ENCODE measurements at places on chromosomes 1 and 21.
A peak's percentile ranks its signal among the peaks of the same experiment; 100 is the strongest.

- DNase-seq, result no peak
Measured at GRCh38 chr1:82775406-82776000, 974.8 kb downstream of the ADGRL2 start.

DNA sequence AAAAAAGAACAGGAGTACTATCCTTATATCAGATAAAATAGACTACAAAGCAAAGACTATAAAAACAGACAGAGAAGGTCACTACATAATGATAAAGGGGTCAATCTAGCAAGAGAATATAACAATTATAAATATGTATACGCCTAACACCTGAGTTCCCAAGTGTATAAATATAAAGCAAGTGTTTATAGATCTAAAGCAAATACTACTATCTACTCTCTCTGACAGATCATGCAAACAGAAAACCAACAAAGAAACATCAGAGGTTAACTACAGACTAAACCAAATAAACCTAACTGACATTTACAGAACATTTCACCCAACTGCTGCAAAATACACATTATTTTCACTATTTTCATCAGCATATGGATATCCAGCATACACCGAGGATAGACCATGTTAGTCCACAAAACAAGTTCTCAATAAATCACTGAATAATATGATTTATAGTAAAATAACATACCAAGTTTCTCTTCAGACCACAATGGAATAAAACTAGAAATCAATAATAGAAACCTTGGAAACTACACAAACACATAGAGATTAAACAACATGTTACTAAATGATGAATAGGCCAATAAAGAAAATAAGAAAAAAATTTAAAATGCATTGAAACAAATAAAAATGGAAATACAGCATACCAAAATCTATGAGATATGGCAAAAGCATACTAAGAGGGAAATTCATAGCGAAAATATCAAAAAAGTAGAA, 22.7 kb downstream of the UCHL5 start:
- no peak for DNase-seq

DNA sequence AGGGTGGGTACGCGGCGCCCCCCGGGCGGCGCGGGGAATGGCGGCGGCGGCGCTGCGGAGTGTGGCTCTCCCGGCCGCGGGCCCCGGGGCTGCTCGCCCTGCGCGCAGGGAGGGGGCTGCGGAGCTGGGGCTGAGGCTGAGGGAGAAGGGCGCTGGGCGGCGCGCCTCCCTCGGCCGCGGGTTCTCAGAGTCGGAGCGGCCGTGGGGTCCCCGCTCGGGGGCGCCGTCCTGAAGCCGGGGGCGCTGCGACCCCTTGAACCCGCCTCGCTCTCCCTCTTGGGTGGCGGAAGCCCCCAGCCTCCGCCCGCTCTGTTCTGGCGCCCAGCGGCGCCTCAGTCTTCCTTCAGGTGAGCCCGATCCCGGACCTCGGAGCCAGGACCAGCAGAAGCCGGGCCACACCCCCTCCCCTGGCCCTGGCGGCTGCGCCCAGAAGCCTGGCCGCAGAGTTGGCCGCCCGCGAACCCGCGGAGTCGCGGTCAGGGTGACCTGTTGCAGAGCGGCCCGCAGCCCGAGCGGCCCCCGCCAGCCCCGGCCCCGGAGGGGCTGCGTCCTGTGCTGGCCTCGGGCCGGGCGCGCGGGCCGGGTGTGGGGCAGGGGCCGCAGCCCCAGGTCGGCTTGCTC, 532 bp downstream of the RALGPS2 start:
- peak; percentile 14 for DNase-seq

- no peak for DNase-seq
Measured at GRCh38 chr1:68328490-68328889, 96.2 kb upstream of the WLS start.

DNA sequence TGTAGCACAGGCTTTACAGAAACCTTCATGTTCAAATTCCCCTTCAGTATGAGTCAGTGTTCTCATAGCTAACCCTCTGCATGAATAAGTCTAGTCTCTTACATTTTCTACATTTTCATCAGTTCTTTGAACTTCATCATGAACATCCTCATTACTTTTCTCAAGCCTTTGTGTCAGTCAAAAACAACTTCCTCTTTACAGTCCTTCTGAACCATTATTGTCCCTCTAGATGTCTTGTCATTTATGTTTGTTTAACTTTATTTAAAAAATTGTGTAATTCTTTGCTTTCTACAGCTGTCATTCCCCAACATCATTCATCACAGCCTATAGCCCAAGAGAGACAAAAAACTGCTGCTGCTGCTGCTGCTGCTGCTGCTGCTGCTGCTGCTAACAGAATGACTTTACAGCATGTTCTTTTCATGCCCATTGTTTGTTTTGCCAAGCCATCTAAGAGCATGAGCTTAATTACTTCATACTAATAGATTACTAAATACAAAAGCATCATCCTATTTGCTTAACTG, 133.1 kb downstream of the LRRC40 start:
- DNase-seq, result no peak

DNA sequence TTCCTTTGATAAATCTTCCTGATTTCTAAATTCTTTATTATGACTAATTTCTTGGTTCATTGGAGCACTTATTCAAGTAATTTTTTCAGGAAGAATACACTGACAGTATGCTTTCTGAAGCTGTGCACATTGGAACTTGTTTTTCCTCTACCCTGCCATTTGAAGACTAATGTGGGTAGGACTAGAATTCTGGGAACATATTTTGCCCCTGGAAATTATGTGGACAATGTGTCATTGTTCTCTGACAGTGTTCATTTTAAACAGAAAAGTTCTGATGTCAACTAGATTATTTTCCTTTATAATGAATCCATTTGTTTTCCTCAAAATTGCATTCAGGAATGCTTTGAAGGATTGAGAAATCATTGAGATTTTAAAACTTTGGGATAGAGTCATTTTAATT, 34.8 kb upstream of the ST6GALNAC5 start:
- no peak for DNase-seq

DNA sequence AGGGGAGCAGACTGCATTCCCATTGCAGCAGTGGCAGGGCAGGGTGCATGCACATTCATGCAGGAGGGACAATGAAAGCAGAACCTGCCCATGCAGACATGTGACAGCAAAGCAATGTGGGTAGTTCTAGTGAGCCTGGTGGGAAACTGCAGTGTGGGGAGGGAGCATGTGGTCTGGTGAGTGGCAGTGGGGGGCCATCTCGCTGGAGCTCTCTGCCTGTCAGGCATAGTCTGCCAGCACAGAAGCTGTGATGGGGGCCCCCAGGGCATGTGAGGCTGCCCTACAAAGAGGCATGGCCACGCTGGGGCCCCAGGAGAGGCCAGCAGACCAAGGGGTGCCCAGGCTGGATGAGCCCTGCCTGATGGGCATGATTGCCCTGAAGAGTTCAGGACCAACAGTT, 579.7 kb downstream of the PTPRC start:
- DNase-seq, result no peak

- DNase-seq, result no peak
Measured at GRCh38 chr1:68228851-68229250, 3.5 kb downstream of the WLS start.

DNA sequence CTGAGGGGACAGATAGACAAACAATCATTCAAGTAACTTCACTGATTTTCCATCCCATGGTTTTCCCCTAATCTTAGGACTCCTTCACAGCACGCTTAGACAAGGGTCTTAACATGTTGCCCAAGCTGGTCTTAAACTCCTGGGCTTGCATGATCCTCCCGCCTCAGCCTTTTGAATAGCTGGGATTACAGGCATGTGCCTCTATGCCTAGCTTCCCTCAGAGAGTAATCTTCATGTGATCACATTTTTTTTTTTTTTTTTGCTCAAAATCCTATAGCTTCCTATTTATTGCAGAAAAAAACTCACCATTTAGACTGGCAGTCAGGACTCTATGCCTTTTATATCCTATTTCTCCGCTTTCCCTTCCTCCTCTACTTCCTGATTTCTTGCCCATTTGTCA, 90.4 kb upstream of the DPH5 start:
- no peak for DNase-seq

DNA sequence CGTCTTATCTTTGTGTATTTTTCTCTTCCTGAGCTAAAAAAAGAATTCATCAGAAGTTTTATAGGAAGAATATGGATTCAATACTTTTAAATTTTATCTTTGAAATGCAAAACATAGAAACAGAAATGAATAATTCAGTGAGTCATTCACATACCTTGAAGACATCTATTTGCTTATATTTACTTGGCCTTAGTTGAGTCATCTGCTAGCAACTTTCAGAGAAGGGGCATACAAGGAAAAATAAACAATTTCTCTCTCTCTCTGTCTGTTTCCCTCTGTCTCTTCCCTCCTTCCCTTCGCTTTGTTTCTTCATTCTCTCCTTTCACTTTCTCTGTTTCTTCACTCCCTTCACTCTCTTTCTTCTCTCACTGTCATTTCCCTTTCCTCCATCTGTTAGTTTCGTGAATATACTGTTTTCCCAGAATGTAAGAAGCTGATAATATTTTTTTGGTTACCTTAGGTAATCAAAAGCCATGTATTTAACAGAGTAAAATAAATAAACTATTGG, 477.2 kb downstream of the BRINP3 start:
- no peak for DNase-seq

DNA sequence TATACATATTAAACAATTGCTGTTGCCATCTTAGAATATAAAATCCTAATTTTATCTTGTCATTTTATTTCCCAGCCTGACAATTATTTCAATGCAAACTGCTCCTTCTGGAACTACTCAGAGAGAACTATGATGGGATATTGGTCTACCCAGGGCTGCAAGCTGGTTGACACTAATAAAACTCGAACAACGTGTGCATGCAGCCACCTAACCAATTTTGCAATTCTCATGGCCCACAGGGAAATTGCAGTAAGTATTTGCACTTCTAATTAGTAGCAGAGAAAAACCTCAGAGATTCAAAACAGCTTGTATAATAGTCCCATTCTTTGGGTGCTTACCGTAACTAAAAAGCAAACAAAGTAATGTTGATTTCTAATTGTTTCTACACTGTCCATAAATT, 167.2 kb downstream of the ADGRL2 start:
- no peak for DNase-seq

GRCh38 chr1:170377896-170378634, 153.9 kb upstream of the GORAB start:
- DNase-seq, result no peak

DNA sequence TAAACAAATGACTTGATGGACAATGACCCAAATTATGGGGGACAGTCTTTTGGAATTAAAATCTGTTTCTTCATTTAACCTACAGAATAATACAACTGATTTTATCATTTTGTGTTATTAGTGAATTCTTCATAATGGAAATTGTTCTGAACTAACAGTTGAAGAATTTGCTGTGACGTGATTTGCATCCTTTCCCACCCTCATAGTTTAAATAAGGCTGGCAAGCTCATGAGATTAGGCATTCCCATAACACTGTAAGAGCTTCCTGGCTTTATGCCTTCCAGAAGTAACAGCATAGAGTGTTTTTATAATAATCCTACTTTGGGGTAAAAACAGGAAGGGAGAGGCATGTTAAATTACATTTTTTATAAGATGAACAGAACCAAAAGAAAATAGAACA, 95.7 kb downstream of the ATP6V1G3 start:
- no peak for DNase-seq

DNA sequence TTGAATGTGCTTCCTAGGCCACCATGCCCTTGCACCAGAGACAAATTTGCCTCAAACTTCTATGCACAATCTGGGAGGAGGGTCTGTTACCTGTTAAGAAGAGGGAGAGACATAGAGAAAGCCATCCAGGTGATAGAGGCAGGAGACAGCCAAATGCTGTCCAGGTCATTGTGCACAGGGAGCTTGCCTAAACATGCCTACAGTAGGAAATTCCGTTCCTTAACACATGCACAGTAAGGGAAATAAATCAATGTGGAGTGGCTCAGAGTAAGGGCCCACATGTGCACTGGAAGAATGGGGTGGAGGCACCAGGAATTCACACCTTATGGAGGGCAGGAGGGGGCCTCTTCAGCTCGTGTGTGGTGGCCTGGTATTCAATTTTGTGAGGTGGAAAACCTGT, 19.5 kb upstream of the CREG1 start:
- no peak for DNase-seq

GRCh38 chr1:22553991-22554522, 9.2 kb upstream of the EPHA8 start:
- DNase-seq, result no peak

DNA sequence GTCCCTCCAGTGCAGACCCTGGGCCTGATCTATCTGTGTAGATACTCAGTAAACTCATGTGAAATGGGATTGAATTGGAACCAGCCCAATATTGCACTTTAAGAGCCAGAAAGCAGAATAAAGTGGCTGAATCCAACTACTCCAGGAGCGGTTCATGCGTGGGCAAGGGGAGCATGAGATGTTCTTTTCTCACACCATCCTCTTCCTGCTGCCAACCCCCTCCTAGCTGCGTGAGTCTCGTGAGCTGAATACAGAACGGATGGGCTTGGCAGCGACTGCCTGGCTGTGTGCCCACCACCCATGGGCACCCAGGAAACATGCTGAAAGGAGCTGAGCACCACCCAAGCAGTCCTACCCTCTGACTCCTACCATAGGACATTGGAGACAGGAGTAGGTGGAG, 128.3 kb downstream of the ELAVL4 start:
- DNase-seq, result no peak

- DNase-seq, result no peak
Measured at GRCh38 chr1:98651116-98651632, 10.3 kb upstream of the SNX7 start.

GRCh38 chr1:5742801-5743200, 249.4 kb downstream of the NPHP4 start:
- DNase-seq, result no peak

DNA sequence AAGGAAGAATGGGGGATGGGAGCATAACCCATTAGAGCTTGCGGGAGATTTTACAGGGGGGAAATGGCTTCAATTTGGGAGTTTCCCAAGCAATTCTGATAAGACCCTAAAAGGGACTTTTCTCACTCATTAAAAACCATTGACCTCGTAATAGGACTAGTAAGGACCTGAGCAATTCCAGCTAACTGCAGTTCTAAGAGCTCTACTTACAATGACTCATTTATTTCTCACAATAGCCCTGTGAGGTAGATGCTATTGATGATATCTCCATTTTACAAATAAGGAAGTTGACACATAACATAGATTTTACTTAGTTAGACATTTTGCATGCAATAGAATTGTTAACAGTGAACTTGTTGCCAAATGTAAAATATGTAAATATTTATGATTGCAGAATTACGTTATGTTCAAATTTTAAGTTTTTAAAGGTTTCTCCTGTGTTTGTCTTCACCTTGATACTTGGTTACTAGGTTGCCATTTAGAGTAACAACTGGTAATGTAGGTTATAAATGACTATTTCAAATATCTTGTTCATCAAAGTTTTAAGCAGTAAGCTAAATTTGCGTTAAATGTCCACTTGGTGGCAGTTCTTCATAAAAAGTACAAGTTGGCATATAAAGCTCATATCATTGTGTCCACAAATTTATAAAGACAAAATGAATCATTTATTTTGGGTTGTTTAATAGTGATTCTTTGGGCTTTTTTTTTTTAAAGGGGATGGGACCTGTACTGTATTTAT, 182.0 kb downstream of the PLA2G4A start:
- DNase-seq, result no peak

- DNase-seq, result no peak
Measured at GRCh38 chr1:210291081-210291764, 37.5 kb upstream of the HHAT start.

DNA sequence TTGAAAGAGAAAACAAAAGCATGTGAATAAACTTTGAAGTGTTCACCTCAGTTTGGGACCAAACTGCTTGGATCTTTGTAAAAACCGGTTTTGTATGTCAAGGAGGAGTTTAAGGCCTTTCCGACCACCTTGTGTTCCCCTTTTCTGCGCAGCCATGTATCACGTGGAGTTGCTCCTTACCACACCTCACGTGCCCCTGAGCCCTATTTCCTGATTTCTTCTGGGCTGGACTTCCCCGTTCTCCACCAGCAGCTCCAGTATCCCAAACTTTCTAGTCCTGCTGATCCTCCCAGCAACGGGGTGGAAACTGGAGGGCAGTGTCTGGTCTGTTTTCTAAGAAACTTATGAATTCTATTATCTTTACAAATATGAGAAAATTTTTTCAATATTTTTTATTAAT, 1.6 kb upstream of the SH3D21 start:
- peak; percentile 85 for DNase-seq
